ENCODE measurements at places on chromosomes 4 and X.

- no peak for DNase-seq
These were observed 95.8 kb downstream of the ATXN3L start for GRCh38 chrX:13223868-13224567.

DNA sequence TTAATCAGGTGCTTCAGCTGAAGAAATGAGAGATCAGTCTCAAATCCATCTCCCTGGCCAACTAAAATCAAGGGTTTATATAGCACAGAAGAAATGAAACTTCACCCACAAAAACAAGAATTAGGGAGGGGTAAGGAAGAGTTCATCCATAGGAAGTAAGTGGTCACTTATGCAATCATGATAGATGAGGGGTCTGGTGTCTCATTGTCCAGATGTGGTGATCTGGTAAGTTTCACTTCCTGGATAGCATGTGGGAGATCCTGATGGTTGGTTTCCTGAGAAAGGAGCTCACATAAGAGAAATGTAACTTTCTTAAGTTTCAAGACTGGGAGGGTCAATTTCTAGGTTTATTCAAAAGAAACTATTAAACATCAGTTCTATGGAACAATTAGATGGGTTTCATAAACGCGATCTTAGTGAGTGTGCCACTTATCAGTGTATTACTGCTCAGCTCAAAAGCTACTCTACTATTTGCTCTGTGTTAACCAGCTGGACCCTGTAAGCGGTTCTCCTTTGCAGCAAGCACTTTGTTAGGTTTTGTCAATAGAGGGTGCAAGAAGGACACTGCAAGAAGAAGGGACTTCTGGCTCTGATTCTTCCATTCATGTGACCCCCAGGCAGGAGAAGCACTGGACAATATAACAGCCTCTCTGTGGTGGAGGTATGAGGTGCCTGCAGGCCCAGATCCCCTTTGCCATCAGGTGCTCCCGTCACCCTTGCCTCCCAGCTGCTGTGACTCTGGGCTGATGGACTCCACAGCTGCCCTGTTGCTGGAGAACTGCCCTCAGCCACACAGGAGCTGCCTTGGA lies 35.4 kb upstream of the HPSE start:
- no peak for DNase-seq

DNA sequence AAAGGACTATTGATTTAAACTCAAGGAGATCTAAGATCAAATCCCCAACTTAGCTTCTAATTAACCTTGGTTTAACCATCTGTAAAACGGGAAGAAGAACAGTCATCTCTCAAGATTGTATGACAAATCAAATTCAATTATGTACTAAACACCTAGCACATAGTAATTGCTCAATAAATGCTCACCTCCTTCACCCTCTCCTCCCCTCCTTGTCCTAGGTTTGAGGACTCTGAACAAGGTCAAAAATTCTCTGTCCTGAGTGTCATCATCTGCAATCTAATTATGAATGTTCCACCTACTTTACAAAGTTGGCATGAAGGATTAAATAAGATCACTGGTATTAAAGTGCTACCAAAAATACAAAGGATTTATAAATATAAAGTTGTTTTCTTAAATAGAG lies 320.1 kb upstream of the PPARGC1A start:
- no peak for DNase-seq

DNA sequence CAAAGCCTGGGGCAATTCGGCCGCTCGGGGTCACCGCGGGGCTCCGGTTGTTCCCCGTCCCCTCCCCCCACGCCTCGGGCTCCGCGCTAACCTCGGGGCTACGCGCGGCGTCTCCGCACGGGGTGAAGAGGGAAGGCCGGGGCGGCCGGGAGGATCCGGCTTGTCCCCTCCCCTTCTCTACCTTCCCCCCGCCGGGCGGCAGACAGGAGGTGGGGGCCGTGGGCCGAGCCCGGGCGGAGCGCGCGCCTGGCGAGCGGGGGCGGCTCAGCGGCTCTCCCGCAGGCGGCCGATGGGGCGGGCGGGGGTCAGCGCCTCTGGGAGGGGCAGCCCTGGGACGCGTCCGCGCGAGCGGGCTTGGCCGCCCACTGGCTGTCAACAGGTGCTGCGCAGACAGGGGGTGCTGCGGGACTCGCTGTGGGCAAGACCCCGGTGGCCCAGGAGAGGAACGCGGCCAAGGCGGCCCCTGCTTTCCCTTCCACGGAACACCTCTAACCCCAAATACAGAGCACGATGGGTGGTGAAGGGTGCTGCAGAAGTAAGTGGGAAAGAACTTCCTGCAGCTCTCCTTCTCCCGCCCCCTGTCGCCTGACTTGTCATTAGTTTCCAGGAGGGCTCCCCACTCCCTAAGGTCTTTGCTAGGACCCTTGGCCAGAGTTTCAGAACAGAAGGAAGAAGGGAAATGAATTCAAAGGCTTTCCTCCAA lies at the start of gene PDGFC:
TSS of gene PDGFC (minus strand) at position 124 of the 703 bp plus-strand sequence. CDS start 896 bp downstream, outside the sequence.
- no peak for DNase-seq

GRCh38 chr4:39259571-39260330 lies 77.4 kb downstream of the WDR19 start:
- DNase-seq: no peak

DNA sequence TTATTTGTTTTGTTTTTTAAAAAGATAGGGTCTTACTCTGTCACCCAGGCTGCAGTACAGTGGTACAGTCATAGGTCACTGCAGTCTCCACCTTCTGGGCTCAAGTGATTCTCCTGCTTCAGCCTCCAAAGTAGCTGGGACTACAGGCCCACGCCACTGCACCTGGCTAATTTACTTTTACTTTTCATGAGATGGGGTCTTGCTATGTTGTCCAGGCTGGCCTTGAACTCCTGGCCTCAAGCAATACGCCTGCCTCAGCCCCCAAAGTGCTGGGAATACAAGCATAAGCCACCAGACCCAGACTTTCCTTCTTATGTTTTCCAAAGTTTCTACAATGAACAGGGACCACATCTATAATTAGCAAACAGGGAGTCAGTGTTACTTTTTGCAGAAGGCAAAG lies 37.9 kb upstream of the MXD4 start:
- no peak for DNase-seq

GRCh38 chrX:41350150-41350975 lies 16.4 kb downstream of the DDX3X start:
- no peak for DNase-seq

GRCh38 chr4:6546681-6547447 lies 28.1 kb upstream of the MAN2B2 start:
- DNase-seq: peak; percentile 15

DNA sequence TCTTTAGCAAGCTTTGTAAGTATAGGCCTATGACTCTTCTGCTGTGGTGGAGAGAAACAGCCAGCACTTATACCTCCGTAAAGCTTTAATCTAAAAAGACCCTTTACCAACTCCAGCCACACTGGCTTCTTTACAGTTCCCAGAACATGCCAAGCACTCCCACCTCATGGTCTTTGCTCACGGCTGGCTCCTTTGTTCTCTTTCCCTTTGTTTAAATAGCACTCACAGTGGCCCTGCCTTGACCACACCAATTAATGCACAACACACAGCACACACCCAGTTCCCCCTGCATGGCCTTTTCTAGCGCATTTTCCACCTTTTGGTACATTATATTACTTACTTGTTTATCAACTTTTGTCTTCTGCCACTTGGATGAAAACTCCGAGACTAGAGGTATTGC lies 18.9 kb downstream of the PPID start:
- DNase-seq: no peak

DNA sequence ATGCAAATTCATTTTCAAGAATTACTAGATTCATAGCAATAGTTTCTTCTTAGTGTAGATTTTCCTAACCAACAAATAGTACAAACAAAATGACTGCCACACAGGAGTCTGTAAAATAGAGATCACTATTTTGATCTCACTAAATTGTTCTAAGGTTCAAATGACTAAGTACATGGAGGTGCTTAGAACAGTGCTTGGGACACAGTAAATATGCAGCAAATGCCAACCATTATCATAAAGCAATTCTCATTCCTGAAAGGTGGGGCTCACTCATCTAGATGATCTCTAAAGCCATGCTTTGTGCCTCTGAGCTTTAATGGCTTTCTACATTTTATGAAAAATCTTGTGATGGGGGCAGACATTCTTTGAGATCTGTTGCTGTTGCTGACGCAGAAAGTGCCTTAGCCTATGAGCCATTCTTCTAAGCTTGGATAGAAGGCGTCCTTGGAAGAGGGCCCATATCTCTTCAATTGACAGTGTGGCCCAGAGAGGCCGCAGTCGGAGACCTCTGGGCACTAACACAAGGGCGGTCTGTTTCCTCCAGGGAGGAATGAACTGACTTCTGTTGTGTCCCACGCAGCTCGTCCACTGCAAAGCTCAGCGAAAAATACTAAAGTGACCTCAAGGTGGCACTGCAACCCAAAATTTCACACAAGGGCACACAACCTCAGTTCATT lies 23.5 kb downstream of the TLR10 start:
- peak; percentile 16 for DNase-seq

GRCh38 chrX:19791562-19791961 lies 95.8 kb downstream of the SH3KBP1 start:
- DNase-seq: no peak

DNA sequence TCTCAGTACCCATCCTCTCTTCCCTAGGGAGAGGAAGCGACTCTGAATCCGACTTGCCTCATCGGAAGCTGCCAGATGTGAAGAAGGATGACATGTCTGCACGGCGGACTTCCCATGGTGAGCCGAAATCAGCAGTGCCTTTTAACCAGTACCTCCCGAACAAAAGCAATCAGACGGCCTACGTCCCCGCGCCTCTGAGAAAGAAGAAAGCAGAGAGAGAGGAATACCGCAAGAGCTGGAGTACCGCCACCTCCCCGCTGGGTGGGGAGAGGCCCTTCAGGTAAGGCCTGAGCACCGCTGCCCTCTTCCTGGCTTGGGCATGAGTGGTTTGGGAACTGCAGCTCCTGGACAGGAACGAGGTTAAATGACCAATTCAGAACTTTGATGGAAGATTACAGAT lies 81.2 kb downstream of the LIMCH1 start:
- no peak for DNase-seq

Measured in activated T-helper 9 cell treated with anti-CD3 and anti-CD28 coated beads, Interleukin-2, amount 50 U/mL, for 16 hours (primary cell).